ENCODE measurements at places on chromosomes 11 and 22. TPM values are rescaled to one million over a fixed set of nuclear protein-coding genes. Genes with fewer than 3 reads are reported as not detected.

The OR52I1 gene
- not detected for total RNA-seq

The ZBTB44 gene
- 59.8 TPM for total RNA-seq

The KRTAP5-2 gene
- total RNA-seq, result not detected

The TEX54 gene
- total RNA-seq, result not detected

The XKR3 gene
- total RNA-seq, result 0.30 TPM

- no peak overlapping the region for H3K4me3 ChIP-seq
- no peaks in the 10 kb centered on the region for H3K4me1 ChIP-seq
- no peak overlapping the region for H3K27ac ChIP-seq
- peaks cover 55% of the 10 kb centered on the region for H3K27me3 ChIP-seq
These were observed 24.8 kb upstream of the MUC5B start for GRCh38 chr11:1197886-1198560.

DNA sequence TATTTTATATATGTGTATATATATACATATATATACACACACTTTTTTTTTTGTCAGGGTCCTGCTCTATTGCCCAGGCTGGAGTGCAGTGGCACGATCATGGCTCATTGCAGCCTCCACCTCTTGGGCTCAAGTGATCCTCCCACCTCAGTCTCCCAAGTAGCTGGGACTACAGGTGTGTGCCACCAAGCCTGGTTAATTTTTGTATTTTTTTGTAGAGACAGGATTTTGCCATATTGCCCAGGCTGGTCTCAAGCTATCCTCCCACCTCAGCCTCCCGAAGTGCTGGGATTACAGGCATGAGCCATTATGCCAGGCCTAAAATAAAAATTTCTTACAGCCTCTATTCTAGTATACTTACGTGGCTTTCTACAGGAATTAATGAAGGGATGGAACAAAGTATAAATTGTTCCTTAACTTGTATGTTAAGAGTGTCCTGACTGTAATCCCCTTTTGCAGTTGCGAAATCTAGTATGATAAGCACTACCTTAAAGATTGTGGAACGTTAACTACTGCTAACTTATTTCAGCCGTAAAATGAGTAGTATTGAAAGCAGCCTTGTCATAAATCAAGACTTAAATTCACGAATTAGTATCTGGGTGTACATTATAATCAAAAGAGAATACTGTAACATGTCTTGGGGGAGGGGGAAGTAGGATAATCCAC lies 2.1 kb downstream of the TRAF6 start:
- no peaks in the 10 kb centered on the region for H3K36me3 ChIP-seq
- DNase-seq, result no peak
- H3K4me1 ChIP-seq, result peaks cover 25% of the 10 kb centered on the region
- no peaks in the 10 kb centered on the region for H3K27me3 ChIP-seq
- no peak overlapping the region for H3K27ac ChIP-seq

GRCh38 chr22:46121079-46121478 lies 29.2 kb upstream of the PPARA start:
- H3K4me3 ChIP-seq, result no peak overlapping the region
- peaks cover 12% of the 10 kb centered on the region for H3K4me1 ChIP-seq
- no peaks in the 10 kb centered on the region for H3K27me3 ChIP-seq
- H3K36me3 ChIP-seq, result no peaks in the 10 kb centered on the region
- H3K27ac ChIP-seq, result no peak overlapping the region
- DNase-seq, result no peak

- H3K27me3 ChIP-seq, result no peaks in the 10 kb centered on the region
- no peak for DNase-seq
- H3K36me3 ChIP-seq, result no peaks in the 10 kb centered on the region
- no peak overlapping the region for H3K27ac ChIP-seq
These were observed 19.8 kb downstream of the SCGB1A1 start for GRCh38 chr11:62438641-62439040.

- no peaks in the 10 kb centered on the region for H3K27me3 ChIP-seq
- DNase-seq, result peak; percentile 69
- H3K4me3 ChIP-seq, result peak overlapping the region; percentile 99
- H3K4me1 ChIP-seq, result peaks cover 42% of the 10 kb centered on the region
- peak overlapping the region; percentile 87 for H3K27ac ChIP-seq
These were observed 1.2 kb downstream of the C2CD2L start for GRCh38 chr11:119108146-119108856.

GRCh38 chr11:75155570-75156422 lies 4.9 kb downstream of the SLCO2B1 start:
- peaks cover 58% of the 10 kb centered on the region for H3K4me1 ChIP-seq
- DNase-seq, result no peak
- H3K4me3 ChIP-seq, result peak overlapping the region; percentile 23
- H3K27me3 ChIP-seq, result no peaks in the 10 kb centered on the region
- H3K27ac ChIP-seq, result peak overlapping the region; percentile 26
- H3K36me3 ChIP-seq, result peaks cover 21% of the 10 kb centered on the region

DNA sequence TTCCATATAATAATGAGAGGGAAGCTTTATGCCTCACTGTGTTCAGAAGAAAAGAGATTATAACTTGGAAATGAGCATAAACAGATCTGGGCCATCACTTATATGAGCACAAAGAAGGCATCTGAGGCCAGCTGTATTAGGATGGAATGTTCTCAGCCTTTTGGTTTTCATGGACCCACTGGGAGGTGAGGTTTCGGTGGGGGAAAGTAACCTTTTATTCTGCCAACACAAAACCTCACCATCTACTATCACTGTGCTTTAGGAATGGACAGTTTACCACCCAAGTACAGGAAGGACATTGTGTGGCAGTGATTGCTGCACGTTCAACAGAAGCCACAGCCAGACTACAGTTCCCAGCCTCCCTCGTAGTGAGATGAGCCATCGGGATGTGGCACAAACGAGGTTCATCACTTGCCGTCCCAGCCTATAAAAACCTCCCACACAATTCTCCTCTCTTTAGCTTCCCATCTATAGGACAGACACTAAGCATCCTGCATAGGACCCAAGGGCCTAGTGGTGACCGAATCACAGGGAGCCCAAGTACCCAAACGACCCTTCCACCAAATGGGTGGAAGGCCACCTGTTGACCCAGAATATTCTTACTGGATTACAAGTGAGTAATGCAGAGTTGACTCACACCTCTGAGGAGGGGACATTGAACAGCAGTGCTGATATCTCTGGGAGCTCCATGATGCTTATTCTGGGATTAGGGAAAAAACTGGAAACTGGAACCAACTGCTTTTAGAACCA lies 121.5 kb upstream of the RAG2 start:
- H3K27me3 ChIP-seq, result no peaks in the 10 kb centered on the region
- no peaks in the 10 kb centered on the region for H3K4me1 ChIP-seq
- no peak overlapping the region for H3K4me3 ChIP-seq
- no peak for DNase-seq

DNA sequence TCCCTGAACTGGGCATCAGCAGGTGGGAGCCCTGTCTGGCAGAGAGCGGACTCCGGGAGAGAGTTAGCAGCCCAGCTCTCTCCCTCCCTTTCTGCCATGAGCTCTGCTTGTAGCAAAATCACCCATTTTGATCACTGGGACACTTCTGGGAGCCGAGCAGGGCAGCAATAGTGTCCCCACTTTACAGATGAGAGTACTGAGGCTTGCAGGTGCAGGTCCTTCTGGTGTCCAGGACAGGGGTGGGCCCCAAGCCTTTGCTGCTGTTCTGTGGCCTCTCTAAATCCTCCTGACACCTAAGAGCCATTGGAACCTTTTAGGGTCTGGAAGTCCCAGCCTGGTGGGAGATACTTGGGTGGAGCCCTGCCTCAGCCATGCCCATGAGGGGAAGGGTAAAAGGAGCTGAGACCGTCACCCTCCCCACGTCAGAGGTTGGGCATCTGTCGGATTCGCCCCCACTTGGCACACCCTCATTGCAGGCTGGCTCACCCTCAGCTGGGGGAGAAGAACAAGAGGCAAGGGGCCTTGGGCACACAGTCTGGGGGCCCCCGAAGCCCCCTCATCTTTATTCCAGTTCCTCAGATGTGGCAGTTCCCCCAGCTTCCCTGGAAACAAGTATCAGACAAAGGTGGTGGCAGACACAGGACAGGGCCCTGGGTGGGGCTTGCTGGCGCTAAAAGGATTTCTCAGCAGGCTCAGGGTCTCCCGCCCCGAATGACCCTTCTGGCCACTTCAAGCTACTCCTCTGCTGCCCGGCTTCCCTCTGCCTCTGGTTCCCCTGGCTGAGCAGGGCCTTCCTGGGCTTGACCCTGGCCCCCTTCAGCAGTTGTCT lies 4.5 kb downstream of the RIN1 start:
- H3K27ac ChIP-seq, result no peak overlapping the region
- H3K4me3 ChIP-seq, result no peak overlapping the region
- peak; percentile 30 for DNase-seq
- H3K4me1 ChIP-seq, result peaks cover 43% of the 10 kb centered on the region
- H3K36me3 ChIP-seq, result peaks cover 18% of the 10 kb centered on the region
- H3K27me3 ChIP-seq, result no peaks in the 10 kb centered on the region

- H3K27ac ChIP-seq, result no peak overlapping the region
- no peak overlapping the region for H3K4me3 ChIP-seq
- DNase-seq, result no peak
- H3K4me1 ChIP-seq, result no peaks in the 10 kb centered on the region
- H3K27me3 ChIP-seq, result peaks cover 28% of the 10 kb centered on the region
These were observed 380.6 kb downstream of the BRD1 start for GRCh38 chr22:49446759-49447710.

- no peaks in the 10 kb centered on the region for H3K4me1 ChIP-seq
- H3K36me3 ChIP-seq, result no peaks in the 10 kb centered on the region
- no peak overlapping the region for H3K27ac ChIP-seq
- no peak for DNase-seq
- no peak overlapping the region for H3K4me3 ChIP-seq
These were observed 7.1 kb downstream of the SAA4 start for GRCh38 chr11:18229501-18229900.

DNA sequence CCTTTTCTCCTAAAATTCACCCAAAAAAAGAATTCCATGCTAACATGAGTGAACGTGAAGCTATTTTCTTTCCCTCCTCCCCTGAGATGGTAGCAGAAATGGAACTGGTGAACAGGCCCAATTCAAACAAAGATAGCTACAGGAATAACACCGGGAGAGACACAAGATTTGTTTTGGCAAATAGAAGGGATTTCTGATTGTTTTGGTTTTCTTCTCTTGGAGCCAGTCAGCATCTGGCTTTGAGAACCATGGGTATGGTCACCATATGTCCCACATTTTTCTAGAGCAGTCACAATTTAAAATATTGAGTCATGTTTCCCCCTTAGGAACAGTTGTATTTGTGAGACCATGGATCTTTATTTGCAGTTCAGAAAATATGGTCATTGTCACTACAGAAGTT lies 214.1 kb downstream of the FAM76B start:
- no peak for DNase-seq
- no peaks in the 10 kb centered on the region for H3K4me1 ChIP-seq
- no peak overlapping the region for H3K4me3 ChIP-seq

GRCh38 chr11:121394785-121395184 lies 57.3 kb upstream of the SORL1 start:
- H3K36me3 ChIP-seq, result no peaks in the 10 kb centered on the region
- no peak overlapping the region for H3K4me3 ChIP-seq
- no peaks in the 10 kb centered on the region for H3K27me3 ChIP-seq
- peaks cover 8% of the 10 kb centered on the region for H3K4me1 ChIP-seq

DNA sequence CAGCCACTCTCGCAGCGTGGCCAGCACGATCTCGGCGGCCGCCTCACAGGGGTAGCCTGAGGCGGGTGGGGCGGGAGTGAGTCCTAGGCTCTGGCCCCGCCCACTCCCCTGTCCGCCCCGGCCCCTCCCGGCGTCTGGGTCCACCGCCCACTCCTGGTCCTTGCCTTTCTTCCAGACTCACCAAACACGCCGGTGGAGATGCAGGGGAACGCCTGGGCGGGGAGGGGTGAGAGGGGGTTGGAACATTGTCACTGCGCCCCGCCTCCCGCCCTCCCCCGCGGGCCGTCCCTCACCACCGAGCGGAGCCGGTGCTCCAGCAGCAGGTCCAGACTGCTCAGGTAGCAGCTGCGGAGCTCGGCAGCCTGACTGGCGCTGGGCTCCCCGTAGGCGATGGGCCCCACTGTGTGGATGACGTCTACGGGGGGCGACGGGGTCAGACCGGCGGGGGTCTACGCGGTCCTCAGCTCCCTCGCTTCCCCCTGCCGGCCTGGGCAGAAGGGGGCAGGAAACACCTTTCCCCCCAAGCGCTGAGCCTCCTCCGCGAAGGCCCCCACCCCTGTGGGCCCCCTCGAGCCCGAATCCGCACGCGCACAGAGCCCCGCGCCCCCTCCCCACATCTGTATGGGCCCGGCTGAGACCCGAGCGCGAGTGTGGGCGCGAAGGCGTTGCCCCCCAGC lies 13.2 kb downstream of the OTUB1 start:
- H3K27me3 ChIP-seq, result peaks cover 9% of the 10 kb centered on the region
- H3K27ac ChIP-seq, result no peak overlapping the region
- H3K4me3 ChIP-seq, result peak overlapping the region; percentile 47
- peaks cover 42% of the 10 kb centered on the region for H3K36me3 ChIP-seq

DNA sequence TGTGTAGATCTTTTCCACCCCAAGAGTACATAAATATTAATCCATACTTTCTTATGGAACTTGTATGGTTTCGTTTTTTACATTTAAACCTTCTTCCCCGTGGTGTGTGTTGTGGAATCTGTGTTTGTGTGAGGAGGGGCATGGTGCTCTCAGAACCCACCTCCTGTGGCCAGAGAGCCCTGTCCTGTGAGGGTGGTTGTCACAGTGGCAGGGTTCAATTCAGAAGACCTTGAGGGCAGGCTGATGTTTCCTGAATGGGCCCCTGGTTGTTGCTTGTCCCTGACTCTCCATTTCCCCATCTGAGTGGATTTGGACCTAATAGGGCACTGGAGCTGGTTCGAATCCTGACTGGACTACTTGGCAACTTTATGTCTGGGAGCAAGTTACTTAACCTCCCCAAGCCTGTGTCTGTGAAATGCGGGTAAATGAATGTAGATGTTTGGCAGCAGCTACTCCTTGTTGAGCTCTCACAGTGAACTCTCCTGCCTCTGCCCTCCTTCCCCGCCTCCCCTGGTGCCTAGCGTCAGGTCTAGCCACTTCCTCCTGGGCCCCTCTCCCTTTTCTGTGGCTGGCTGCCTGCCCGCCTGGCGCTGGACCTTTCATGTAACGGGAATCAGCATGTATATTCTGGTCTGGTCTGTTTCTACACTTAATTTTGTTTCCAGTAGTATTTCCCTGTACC lies 7.3 kb downstream of the NEAT1 start:
- peak; percentile 79 for DNase-seq
- H3K27me3 ChIP-seq, result no peaks in the 10 kb centered on the region
- H3K4me3 ChIP-seq, result peak overlapping the region; percentile 91

DNA sequence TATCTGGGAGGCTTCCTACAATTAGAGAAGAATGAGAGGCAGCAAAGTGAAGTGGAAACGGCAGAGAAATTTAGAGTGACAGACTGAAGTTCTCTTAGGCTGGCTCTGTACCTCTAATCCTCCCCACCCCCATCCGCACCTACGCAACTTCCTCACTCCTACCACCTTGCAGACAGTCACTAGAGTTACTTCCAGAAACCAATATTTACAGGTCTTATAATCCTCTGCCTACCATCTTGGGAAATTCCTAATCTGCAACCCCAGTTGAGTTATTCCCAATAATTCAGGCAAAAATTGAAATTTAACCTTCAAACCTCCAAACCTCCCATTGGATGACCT lies 71.7 kb downstream of the PAK1 start:
- H3K36me3 ChIP-seq, result no peaks in the 10 kb centered on the region
- no peak overlapping the region for H3K4me3 ChIP-seq
- no peaks in the 10 kb centered on the region for H3K27me3 ChIP-seq
- H3K27ac ChIP-seq, result no peak overlapping the region
- no peak for DNase-seq

GRCh38 chr11:27930946-27931345 lies 177.0 kb downstream of the KIF18A start:
- H3K27me3 ChIP-seq, result no peaks in the 10 kb centered on the region
- no peak overlapping the region for H3K4me3 ChIP-seq
- no peaks in the 10 kb centered on the region for H3K36me3 ChIP-seq
- no peak overlapping the region for H3K27ac ChIP-seq
- no peaks in the 10 kb centered on the region for H3K4me1 ChIP-seq

- no peaks in the 10 kb centered on the region for H3K36me3 ChIP-seq
- no peak overlapping the region for H3K4me3 ChIP-seq
- no peaks in the 10 kb centered on the region for H3K27me3 ChIP-seq
- H3K4me1 ChIP-seq, result peaks cover 63% of the 10 kb centered on the region
- no peak overlapping the region for H3K27ac ChIP-seq
These were observed 48.3 kb downstream of the PIK3C2A start for GRCh38 chr11:17159441-17159840.
